CD4-positive, alpha-beta T cell treated with Interleukin-6 at 100 ng/mL for 8 hours (primary cell): ENCODE measurements at places on chromosomes 3 and 15.
A peak's percentile ranks its signal among the peaks of the same experiment; 100 is the strongest.

DNA sequence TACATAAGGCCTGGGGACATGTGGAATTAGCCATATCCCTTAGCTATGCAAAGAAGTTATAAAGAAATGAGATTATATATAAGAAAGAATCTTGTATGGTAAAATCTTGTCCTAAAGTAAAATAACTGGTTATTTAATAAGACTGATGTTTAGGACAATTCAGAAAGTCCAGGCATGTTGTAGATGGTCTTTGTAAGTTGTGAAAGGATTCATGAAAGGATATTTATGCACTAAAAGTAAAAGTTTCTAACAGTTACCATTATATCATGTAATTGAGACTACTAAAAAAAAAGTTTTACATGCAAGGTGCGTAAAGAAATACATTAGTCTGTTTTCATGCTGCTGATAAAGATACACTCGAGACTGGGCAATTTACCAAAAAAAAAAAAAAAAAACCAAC lies 146.3 kb downstream of the FMN1 start:
- DNase-seq = no peak

GRCh38 chr3:13263770-13264467 lies 156.2 kb downstream of the NUP210 start:
- no peak for DNase-seq

- DNase-seq = no peak
Measured at GRCh38 chr15:55894399-55894965, 98.9 kb downstream of the NEDD4 start.

DNA sequence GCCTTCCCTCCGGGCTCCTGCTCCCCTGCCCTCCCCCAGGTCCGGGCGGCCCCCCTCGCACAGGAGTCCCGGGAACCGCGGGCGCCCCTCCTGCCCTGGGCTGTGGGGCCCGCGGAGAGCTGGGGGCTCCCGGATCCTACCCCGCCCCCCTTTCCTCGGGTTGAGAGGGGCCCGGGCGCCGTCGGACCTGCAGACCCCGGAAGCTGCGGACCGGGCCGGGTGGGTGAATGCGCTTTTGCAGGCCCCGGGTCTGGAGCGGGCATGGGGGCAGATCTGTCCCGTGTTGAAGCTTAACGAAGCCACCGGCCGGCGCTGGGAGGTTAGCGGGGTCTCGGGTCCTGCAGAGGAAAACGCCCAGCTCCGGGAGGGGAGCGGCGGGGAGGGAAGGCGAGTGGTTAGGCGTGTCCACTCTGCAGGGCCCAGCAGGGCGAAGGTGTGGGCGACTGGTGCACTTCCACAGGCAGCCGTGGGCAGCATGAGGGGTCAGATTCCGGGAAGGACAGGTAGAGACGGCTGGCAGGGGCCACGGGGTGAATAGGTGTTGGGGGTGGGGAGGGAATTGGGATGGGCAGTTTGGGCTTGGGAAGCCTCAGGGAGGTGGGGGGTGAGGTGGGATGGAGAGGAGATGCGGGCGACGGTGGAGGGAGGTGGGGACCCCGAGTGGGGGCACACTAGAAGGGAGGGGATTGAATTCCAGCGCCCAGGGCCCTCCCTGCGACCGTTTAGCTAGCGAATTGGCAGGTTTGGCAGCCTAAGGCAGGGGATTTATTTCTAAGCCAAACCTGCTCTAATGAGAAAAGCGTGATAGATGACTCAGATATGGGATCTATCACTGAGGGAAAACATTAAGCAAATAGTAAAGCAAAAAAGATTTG lies 635 bp downstream of the CD276 start:
- no peak for DNase-seq

- DNase-seq = no peak
Measured at GRCh38 chr15:92033314-92033713, 179.8 kb downstream of the SLCO3A1 start.

- DNase-seq = peak; percentile 55
Measured at GRCh38 chr3:38003371-38003816, 12.8 kb downstream of the VILL start.

- DNase-seq = no peak
Measured at GRCh38 chr3:117728226-117728625, 1018.6 kb downstream of the TUSC7 start.

GRCh38 chr3:35966629-35967464 lies 327.5 kb downstream of the ARPP21 start:
- no peak for DNase-seq

DNA sequence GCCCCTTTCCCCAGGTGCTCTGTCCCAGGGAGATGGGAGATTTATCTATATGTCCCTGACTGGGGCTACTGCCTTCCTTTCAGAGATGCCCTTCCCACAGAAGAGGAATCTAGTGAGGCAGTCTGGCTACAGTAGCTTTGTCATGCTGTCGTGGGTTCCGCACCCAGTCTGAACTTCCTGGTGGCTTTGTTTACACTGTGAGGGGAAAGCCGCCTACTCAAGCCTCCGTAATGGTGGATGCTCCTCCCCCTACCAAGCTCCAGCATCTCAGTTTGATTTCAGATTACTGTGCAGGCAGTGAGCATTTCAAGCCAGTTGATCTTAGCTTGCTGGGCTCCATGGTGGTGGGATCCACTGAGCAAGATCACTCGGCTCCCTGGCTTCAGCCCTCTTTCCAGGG lies 35.4 kb upstream of the SLC7A14 start:
- DNase-seq = no peak

GRCh38 chr3:194570235-194570634 lies 63.0 kb downstream of the TMEM44 start:
- DNase-seq = no peak

GRCh38 chr15:91182101-91182500 lies 82.0 kb downstream of the SV2B start:
- DNase-seq = no peak

- no peak for DNase-seq
Measured at GRCh38 chr3:32531010-32531647, 28.5 kb upstream of the CMTM6 start.

- DNase-seq = no peak
Measured at GRCh38 chr3:178002113-178002512, 534.1 kb upstream of the KCNMB2 start.

DNA sequence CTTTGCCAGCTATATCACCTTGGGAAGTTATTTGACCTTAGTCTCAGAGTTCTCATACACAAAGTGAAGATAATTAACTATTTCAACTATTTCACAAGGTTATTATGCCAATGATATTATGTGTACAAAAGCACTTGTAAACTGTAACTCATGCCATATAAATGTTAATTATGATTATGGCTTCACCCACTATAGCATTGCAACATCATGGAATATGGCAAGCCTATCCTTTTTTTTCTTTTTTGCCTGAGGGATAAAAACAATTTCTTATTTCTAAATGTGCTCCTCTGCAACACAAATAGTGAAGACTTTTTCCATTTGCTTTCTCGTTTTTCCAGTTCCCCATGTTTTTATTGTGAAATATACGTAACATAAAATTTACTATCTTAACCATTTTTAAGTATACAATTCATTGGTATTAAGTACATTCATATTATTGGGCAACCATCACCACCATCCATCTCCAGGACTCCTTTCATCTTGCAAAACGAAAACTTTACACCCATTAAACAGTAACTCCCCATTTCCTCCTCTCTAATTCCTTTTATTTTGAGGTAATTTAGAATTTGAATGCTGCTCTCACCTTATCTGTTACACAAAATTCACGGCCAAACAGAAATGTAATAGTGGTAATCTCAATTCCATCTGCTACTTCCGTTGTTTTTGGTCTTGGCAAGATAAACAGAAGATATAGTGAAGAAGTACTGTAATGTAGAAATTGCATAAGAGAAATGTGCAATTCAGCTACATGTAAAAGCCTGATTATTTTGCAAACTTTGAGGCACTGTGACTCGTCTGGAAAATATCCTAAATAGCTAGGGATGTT lies 46.3 kb downstream of the NANOGP8 start:
- no peak for DNase-seq

- DNase-seq = no peak
Measured at GRCh38 chr3:125069452-125069851, 13.7 kb upstream of the HEG1 start.

GRCh38 chr3:101527441-101527840 lies 14.4 kb upstream of the SENP7 start:
- DNase-seq = no peak

GRCh38 chr3:3800685-3801493 lies 1.7 kb downstream of the LRRN1 start:
- no peak for DNase-seq

DNA sequence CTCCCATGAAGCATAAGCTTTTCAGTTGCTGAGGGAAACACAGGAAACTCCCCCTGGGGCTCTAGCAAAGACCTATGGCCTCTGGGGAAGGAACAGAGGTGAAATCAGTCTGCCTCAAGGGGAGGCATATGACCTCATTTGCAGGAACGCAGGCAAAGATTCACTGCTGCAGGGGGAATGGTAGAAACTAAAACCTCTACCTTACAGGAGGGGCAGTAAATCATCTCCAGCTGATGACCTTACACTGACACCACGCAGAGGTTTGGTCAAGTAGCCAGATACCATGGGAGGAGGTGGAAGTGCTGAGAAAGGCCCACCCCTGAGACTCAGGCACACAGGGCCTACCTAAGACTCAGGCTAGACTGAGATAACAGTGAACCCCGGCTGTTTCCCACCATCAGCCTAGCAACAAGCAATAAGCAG lies 81.1 kb downstream of the RAD18 start:
- no peak for DNase-seq

DNA sequence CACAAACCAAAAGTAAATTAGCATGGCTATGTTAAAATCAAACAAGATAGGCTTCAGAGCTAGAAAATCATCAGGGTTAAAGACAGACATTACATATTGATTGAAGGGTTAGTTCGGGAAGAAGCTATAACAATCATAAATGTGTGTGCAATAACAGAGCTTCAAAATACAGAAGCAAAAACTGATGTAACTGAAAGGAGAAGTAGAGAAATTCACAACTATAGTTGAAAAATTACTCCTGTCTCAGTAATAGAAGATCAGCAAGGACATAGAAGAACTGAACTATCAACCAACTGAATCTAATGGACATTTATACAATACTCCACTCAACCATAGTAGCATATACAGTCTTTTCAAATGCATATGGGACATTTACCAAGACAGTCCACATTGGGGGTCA lies 59.4 kb downstream of the MCTP2 start:
- DNase-seq = no peak
